ENCODE measurements at places on chromosomes 12 and 14.
A peak's percentile ranks its signal among the peaks of the same experiment; 100 is the strongest.

- H3K4me1 ChIP-seq, result no peaks in the 10 kb centered on the region
- H3K36me3 ChIP-seq, result no peaks in the 10 kb centered on the region
- H3K27me3 ChIP-seq, result no peaks in the 10 kb centered on the region
- DNase-seq, result no peak
- no peak overlapping the region for H3K4me3 ChIP-seq
Measured at GRCh38 chr12:77601069-77601468, 229.6 kb upstream of the NAV3 start.

- no peak overlapping the region for H3K4me3 ChIP-seq
- H3K27ac ChIP-seq, result no peak overlapping the region
Measured at GRCh38 chr12:66800046-66800445, 121.2 kb upstream of the GRIP1 start.

DNA sequence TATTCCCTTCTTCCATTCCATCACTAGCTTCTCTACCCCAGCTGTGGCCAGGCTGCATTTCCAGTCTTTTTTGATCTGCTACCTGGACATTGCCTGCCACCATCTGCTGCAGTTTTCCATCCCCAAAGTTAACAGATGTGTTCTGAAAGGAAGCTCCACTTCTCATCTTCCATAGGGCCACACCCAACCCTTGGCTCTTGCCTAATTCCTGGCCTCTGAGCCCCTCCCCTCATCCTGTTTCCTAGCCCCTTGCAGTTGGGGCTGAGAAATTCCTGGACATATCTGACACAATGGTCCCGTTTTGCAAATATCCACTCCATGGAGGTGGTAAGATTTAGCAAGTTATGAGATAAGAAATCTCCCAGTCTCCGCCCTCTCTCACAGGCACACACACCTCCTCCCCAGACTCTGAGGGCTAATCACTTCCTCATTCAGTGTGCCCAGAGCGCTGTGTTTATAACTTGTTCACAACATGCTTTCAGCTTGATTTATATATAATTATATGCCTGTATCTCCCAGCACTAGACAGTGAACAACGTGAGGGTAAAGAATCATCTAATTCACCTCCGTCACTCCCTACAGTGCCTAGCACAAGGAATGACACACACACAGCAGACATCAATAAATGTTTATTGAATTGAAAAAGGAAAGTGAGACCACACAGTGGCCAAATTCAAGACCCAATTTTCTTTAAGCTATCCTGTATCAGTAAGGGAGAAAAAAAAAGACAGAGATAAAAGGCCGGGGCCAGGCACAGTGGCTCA is 13.4 kb downstream of the SMUG1 start:
- peak; percentile 49 for DNase-seq
- no peak overlapping the region for H3K27ac ChIP-seq

DNA sequence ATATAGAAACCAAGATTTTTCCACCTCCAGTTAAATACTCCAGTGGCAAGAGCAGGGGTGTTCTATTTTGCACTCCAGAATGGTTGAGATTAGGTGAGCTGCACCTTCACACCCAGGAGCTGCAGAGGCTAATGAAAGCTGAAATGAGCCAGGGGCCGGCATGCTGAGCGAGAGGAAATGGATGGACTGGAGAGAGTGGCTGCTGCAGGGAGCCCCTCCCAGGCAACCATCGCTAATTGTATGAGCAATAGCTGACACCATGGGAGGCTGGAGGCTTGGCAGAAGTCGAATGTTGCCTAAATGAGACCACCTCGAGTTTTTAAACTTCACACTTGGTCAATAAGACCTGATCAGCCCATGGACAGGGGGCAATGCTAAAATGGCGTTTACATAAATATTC is 301.8 kb upstream of the TMPO start:
- H3K36me3 ChIP-seq, result no peaks in the 10 kb centered on the region
- H3K4me3 ChIP-seq, result no peak overlapping the region
- H3K27me3 ChIP-seq, result no peaks in the 10 kb centered on the region

GRCh38 chr12:16884056-16884455 is 278.1 kb upstream of the LMO3 start:
- no peak overlapping the region for H3K27ac ChIP-seq
- no peak overlapping the region for H3K4me3 ChIP-seq
- DNase-seq, result no peak
- no peaks in the 10 kb centered on the region for H3K27me3 ChIP-seq
- H3K4me1 ChIP-seq, result no peaks in the 10 kb centered on the region

- no peak overlapping the region for H3K4me3 ChIP-seq
- no peaks in the 10 kb centered on the region for H3K4me1 ChIP-seq
- no peak overlapping the region for H3K27ac ChIP-seq
- H3K36me3 ChIP-seq, result no peaks in the 10 kb centered on the region
- no peak for DNase-seq
Measured at GRCh38 chr12:22034709-22035506, 11.1 kb upstream of the CMAS start.

Measured in B cell (primary cell).